M059J (cell line): ENCODE measurements at places on chromosomes 2 and 18. TPM values are rescaled to one million over a fixed set of nuclear protein-coding genes. Genes with fewer than 3 reads are reported as not detected.

ACMSD gene
- total RNA-seq: not detected in 2 replicates

LRRC30 gene
- not detected in 2 replicates for total RNA-seq

TUBA4B gene
- total RNA-seq: not detected in 2 replicates

OXER1 gene
- not detected in 2 replicates for total RNA-seq

KCNIP3 gene
- 3.3 and 5.8 TPM in 2 replicates for total RNA-seq

KRCC1 gene
- 17.8 and 23.8 TPM in 2 replicates for total RNA-seq

RAD51AP2 gene
- not detected in 2 replicates for total RNA-seq

TMEM178A gene
- 0.79 and 3.9 TPM in 2 replicates for total RNA-seq

KCMF1 gene
- 52.7 and 81.2 TPM in 2 replicates for total RNA-seq

HOXD8 gene
- 0.49 and 0.84 TPM in 2 replicates for total RNA-seq

PRKAG3 gene
- total RNA-seq: not detected in 2 replicates

MC5R gene
- not detected in 2 replicates for total RNA-seq

LRP2 gene
- total RNA-seq: not detected in 2 replicates

GPR35 gene
- 0.17 TPM in 1 of 2 replicates, not detected in the other for total RNA-seq

TET3 gene
- total RNA-seq: 2.3 and 4.4 TPM in 2 replicates

TUBA3E gene
- not detected in 2 replicates for total RNA-seq

MALL gene
- 27.5 and 42.0 TPM in 2 replicates for total RNA-seq

RAB6C gene
- total RNA-seq: 0.02 TPM in 1 of 2 replicates, not detected in the other

STRN gene
- 11.0 and 15.5 TPM in 2 replicates for total RNA-seq

FKBP7 gene
- 35.4 and 49.4 TPM in 2 replicates for total RNA-seq

CCDC121 gene
- 0.42 and 1.4 TPM in 2 replicates for total RNA-seq

PELI1 gene
- total RNA-seq: 2.3 and 2.6 TPM in 2 replicates

SCTR gene
- total RNA-seq: not detected in 2 replicates

ACVR1C gene
- 0.10 TPM in 1 of 2 replicates, not detected in the other for total RNA-seq

CNGA3 gene
- not detected in 2 replicates for total RNA-seq

TSN gene
- total RNA-seq: 50.5 and 62.8 TPM in 2 replicates

C2orf15 gene
- 0.39 and 1.4 TPM in 2 replicates for total RNA-seq

UGT1A8 gene
- total RNA-seq: not detected in 2 replicates

CCL20 gene
- not detected in 2 replicates for total RNA-seq

TBC1D8 gene
- 5.1 and 9.3 TPM in 2 replicates for total RNA-seq

GPR75 gene
- 1.0 and 2.7 TPM in 2 replicates for total RNA-seq

CAPN14 gene
- total RNA-seq: 0.30 and 1.0 TPM in 2 replicates

ZNF396 gene
- 1.7 TPM in 2 replicates for total RNA-seq

SCYGR2 gene
- not detected in 2 replicates for total RNA-seq

SIX3 gene
- not detected in 2 replicates for total RNA-seq
